ENCODE measurements at places on chromosomes 2 and 18.

GRCh38 chr2:179936654-179937053, 70.4 kb downstream of the CWC22 start:
- DNase-seq, result peak; percentile 3

DNA sequence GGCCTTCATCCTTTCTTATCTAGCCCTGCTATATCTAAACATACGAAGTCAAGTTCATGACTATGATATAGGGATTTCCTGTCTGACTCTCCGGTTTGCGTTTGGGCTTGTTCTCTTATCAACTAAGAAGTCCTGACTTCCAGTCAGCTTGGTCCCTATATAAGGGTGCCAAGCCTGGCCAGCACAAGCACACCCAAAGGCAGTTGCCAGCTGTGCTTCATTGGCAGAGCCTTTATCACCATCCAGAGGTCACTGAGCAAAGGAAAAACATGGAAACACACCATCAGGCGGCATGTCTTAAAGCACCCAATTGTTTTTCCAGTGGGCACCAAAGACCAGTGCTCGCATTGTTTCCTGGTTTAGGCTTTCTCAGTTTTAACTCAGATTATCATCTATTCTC, 72.7 kb downstream of the FEZ2 start:
- DNase-seq, result no peak

- no peak for DNase-seq
Measured at GRCh38 chr18:62999392-62999791, 284.1 kb downstream of the PHLPP1 start.

DNA sequence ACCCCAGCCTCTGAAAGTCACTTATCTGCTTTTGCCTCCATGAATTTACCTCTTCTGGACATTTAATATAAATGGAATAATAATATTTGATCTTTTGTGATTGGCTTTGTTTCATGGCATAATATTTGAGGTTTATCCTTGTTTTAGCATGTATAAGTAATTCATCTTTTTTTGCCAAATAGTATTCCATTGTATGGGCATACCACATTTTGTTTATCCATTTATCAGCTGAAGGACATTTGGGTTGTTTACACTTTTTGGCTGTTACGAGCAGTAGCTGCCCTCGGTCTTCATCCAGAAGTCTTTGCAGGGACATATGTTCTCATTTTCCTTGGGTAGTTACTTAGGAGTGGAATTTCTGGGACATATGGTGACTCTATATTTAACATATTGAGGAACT, 53.0 kb upstream of the SMIM21 start:
- no peak for DNase-seq

DNA sequence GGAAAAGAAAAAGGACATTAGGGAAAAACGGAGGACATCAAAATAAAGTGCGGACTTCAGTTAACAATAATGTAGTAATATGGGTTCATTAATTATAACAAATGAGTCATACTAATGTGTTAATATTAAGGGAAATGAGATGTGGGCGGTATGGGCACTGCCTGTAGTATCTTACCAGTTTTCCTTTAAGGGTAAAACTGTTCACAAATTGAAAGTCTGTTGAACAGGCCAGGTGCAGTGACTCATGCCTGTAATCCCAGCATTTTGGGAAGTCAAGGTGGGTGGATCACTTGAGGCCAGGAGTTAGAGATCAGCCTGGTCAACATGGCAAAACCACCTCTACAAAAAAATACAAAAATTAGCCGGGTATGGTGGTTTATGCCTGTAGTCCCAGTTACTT, 56.8 kb upstream of the PMAIP1 start:
- DNase-seq, result no peak

DNA sequence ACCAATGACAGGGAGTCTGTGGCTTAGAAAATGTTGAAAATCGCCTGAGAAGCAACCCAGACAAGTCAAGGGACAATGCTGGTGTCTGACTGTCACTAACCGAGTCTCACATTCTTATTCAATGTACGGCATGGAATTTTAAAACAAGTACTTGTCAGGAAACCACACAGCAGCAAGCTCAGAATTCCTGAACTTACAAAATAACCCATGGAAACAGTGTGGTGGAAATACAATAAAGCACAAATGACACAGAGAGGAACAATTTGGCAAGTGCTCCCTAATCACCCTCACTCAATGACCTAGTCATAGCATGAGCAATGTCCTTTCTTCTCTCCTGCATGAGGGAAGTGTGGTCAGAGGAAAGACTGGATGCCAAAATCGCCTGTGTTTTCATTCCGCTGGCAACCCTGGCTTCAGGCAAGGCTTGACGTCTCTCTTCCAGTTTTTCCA, 154.0 kb downstream of the SATB2 start:
- DNase-seq, result no peak

- DNase-seq, result peak; percentile 17
Measured at GRCh38 chr18:9619545-9619944, 5.2 kb upstream of the PPP4R1 start.

DNA sequence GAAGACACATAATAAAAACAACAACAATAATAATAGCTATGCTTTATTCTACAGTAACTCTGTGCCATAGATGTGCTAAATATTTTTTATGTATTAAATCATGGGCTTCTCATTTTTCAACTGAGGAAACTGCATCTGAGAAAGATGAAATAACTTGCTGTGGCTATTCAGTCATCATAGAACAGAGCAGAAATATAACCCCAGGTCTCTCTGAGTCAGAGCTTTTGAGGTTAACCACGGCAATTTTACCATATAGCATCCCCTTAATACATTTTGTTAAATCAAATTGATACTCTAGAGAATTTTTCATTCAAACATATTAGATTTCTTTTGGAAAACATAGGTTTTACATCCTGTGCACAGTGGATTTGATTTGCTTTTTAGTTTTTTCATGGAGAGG, 586.6 kb upstream of the KLHL29 start:
- DNase-seq, result no peak

GRCh38 chr2:72990695-72991438, 73.5 kb downstream of the EMX1 start:
- no peak for DNase-seq

- DNase-seq, result no peak
Measured at GRCh38 chr2:203835892-203836800, 31.4 kb upstream of the CTLA4 start.

GRCh38 chr2:98177286-98177685, 90.3 kb downstream of the VWA3B start:
- no peak for DNase-seq

DNA sequence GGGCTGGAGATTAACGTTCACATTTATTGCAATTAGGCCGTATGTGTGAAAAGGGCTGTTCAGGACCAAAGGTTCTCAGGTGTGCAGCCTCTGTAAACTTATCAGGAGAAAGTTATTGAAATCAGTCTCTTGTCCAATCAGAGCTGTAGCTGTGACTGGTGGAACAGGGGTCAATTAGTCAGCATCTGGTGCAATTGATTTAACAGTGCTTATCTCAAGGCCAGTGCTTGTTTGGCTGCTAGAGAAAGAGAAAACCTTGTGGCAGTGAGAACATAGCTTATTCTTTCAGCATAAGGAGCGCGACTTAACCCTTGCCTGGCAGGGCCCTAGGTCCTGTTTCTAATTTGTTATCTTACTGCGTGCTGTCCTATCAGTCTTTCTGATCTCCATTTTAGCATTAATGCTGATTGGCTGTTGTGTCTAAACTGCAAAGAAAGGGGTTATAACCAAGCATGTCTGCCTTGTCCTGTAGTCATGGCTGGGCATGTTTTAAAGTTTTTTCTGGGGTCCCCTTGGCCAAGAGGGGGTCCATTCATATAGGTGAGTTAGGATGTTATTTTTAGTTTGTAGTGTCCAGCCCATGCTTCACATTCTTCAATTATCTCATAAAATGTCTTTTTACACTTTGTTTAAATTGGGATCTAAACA, 66.4 kb downstream of the CYB5A start:
- no peak for DNase-seq

DNA sequence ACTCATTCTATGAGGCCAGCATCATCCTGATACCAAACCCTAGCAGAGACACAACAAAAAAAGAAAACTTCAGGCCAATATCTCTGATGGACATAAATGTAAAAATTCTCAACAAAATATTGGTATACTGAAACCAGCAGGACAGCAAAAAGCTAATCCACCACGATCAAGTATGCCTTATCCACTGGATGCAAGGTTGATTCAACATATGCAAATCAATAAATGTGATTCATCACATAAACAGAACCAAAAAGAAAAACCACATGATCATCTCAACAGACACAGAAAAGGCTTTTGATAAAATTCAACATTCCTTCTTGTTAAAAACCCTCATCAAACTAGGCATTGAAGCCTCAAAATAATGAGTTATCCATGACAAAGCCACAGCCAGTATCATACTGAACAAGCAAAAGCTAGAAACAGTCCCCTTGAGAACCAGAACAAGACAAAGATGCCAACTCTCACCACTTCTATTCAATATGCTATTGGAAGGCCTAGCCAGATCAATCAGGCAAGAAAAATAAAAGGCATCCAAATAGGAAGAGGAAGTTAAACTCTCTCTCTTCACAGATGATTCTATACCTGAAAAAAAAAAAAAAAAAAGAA, 45.3 kb downstream of the RTTN start:
- DNase-seq, result no peak

- DNase-seq, result no peak
Measured at GRCh38 chr2:241867776-241868420, 1.6 kb upstream of the RTP5 start.

DNA sequence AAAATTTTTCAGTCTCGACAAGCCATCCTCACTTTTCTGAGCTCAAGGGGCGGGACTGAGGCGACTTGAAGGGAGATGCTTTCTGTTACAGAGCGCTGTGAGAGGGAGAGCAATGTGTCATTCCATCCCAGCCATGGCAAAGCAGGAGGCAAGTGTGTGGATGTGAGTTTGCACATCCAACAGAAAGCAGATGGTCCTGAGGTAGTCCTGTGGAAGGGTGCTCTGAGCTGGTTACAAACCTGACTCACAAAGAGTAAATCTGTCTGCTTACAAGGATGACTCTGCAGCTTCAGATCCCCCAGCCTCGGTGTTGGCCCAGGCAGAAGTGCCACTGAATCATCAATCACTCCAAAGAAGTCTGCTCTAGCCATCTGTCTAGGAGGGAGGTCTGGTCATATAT, 482.0 kb upstream of the DCC start:
- no peak for DNase-seq

DNA sequence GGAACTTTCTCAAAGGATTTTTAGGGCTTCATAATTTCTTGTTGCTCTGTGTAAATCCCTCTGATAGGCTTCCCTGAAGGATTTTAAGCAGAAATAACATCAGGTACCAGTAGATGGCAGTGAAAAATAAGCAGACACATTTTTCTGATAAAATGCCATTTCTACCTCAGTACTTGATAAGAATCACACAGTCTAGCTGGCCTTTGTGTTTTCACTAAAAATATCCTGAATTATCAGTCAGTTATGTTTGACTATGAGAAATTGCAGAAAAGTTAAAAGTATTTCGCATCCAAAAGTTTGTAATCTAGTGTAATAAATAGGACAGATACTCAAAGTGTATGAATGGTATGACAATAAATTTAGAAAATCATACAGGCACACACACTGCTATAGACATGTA, 68.7 kb downstream of the DNAJC10 start:
- DNase-seq, result no peak

All from inflammatory macrophage treated with lipopolysaccharide for 4 hours (primary cell).